ENCODE measurements at places on chromosomes 4 and X.

DNA sequence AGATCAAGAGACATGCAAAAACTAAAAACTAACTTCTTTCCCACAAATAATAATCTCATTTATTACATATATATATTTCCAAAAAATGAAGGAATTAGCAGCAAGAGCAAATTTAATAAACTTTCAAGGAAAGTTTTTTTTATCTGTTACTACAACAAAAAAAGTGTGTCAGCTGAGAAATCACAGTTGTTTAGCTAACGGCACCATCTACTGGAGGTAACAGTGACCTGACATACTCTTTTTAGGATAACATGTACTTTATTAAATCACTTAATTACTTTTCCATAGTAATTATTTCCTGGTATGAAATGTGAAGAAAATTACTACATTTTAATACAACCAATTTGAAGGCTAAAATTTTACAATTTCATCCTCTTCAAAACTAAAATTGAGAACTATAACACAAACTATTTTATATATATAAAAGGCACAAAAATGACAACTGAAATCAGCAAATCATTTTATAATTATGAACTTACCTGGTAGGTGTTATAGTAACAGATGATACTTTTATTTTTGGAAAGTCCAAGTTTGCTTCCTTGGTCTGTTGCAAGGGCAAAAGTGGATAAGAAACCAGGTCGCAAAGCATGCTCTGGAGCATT is 9.1 kb downstream of the LAMTOR3 start:
- DNase-seq: no peak

- DNase-seq: no peak
These were observed 79.2 kb downstream of the RELL1 start for GRCh38 chr4:37607018-37607417.

DNA sequence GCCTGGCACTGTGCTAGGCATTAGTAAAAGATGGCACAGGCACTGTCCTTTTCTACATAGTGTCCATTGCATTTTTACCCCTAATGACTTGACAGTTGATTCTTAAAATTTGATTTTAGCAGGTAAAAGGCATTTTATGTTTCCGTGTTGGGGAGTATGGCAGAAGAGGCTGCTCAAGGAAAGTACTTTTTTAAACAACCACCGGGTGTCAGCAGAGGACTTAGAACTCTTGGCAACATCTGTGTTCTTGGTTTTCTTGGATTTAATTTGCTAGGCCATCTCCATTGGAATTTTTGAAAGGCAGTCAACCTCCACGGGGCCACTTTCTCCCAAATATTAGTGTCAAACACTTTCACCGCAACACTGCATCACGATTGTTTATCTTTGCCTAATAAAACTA is 102.9 kb downstream of the TSPAN7 start:
- DNase-seq: no peak

DNA sequence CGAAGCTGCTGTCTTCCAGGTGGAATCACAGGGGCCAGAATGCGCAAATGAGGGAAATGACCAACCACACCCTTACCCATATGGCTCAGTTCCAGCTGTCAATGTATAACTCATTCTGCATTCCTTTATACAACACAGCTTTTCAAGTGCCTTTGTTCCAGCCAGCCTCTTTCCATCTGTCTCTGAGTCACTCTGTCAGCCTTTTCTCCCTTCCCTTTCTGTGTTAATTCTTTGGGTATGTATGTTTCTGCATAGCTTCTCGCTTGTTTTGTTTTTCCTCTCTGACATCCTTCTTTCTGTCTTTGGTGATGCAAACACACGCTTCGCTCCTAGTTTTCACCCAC is 54.5 kb downstream of the RS1 start:
- no peak for DNase-seq

DNA sequence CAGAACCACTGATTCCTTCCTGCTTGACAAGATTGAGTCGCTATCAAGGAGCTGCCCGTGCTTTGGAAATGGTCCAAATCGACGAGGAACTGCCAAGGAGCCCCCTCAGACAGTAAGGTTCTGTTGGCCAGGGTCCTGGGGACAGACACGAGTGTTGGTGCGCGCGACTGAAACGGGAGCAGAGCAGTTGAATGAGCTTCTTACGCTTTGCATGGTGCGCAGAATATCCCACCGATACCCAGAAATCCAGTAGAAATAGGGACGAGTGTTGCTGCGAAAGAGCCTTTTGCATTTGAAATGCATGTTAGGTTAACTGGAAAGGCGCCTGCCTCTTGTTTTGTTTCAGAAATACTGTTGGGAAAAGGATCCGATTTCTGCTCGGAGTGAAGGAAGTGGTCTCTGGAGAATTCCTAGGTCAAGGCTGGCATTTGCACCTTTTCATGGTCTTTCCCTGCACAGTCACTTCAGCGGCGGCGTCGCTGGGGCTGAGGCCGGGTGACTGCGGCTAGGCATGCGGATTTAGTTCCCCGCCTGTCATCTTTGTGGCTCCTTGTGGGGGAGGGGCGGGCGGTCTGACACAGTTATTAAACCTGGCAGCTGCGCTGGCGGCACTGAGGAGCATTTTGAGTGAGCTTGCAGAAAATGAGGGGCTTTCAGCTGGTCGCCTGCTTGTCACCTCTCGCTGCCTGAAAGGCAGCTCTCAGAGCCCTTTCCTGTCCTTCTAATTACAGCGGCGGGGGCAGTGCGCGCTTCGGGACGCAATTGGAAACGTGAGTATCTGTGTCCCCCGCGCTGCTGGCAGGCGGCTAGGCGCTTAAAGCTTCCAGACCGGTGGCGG is 51.5 kb upstream of the TRIM2 start:
- peak; percentile 55 for DNase-seq

DNA sequence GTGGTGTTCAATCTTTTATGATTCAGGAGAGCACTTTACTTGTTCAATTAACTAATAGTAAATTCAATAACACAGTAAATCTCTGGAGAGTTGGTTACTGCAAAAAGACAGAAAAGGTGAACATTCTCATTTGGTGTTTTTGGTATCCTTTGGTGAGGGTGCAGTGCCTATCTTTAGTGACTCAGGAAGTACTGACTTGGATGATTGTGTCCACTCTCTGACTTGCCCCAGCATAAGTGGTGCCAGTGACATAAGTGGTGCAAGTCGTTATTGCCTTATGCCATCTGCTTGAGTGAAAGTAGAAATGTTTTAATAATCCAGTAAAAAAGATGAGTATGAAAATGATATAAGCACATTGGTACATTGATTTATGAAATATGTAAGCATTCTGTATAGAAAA is 27.0 kb downstream of the GUCY1B1 start:
- DNase-seq: no peak

- no peak for DNase-seq
These were observed 116.7 kb downstream of the ARHGAP10 start for GRCh38 chr4:147848634-147849033.

Data from substantia nigra (tissue), 51 donors.